Stimulated activated CD8-positive, alpha-beta memory T cell treated with anti-CD3 and anti-CD28 coated beads, Interleukin-12 subunit alpha, Interleukin-12 subunit beta, amount 100 ng/mL, for 1 hour (primary cell): ENCODE measurements at places on chromosomes 7 and 10.

GRCh38 chr7:11843113-11843765 lies 11.2 kb upstream of the THSD7A start:
- DNase-seq = no peak

- no peak for DNase-seq
Observed at GRCh38 chr10:121942749-121943416, 15.1 kb upstream of the ATE1 start.

GRCh38 chr7:157388301-157388700 lies 51.5 kb downstream of the DNAJB6 start:
- DNase-seq = no peak

GRCh38 chr7:37081436-37081835 lies 357.1 kb upstream of the AOAH start:
- DNase-seq = no peak

- no peak for DNase-seq
Observed at GRCh38 chr10:99788598-99789256, 6.3 kb downstream of the ABCC2 start.

GRCh38 chr7:153027210-153027609 lies 267.7 kb downstream of the ACTR3B start:
- no peak for DNase-seq

DNA sequence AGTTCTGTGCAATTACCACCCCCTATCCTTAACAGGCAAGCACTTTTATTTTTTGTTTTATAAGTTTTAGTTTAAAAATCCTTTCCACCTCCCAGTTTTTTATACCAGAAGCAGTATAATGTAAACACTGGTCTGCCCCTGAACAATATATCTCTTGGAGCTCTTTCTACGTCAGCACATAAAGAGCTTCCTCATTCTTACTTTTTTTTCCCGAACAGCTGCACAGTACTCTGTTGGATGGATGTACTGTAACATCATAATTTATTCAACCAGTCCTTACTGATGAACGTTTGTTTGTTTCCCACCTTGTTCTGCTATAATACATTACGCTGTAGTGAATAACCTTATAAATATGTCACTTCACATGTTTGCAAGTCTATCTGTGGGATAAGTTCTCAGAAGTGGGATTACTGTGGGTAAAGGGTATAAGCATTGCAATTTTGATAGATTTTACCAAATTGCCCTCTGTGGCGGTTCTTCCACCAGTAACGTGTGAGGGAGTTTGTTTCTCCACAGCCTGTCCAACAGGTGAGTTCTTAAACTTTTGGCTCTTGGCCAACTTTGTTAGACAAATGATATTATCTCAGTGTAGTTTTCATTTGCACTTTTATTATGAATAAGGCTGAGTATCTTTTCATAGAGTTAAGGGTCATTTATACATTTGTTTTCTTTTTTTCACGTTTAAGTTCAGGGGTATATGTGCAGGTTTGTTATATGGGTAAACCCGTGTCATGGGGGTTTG lies 32.8 kb downstream of the ADRA2A start:
- no peak for DNase-seq

DNA sequence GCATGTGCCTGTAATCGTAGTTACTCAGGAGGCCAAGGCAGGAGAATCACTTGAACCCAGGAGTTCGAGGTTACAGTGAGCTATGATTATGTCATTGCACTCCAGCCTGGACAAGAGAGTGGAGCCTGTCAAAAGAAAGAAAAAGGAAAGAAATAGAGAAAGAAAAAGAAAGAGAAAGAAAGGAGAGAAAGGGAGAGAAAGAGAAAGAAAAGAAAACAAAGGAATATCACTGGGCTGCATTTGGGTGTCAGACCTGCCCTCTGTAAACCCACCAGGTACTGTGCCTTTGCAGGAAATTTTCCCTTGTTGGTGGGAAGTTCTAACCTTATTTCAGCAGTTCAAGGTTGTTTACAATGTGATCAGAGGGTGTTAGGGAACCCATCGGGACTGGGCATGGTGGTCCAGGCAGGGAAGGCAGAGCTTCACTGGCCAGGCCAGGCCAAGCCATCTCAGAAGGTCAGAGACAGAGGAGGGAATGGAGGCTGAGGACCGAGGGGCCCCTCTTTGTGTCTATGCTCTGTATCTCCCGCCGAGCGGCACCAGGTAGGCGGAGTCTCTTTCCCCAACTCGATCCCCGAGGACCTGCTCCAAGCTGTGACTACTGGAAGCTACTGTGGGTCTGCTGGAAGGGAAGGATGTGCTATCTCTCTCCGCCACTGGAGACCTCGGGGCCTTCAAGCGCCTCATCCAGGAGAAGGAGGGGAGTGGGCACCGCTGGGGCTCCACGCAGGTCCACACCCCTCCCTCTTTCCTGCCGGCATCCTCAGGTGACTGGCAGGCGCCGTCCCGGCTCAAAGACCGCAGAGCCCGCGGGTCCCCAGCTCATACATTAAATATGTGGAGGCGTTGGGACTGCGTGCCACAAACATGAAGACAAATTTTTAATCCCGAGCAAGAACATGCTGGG lies 15.2 kb upstream of the KAZALD1 start:
- DNase-seq = no peak
